K562 (cell line): ENCODE measurements at places on chromosomes 13 and 19. TPM values are rescaled to one million over a fixed set of nuclear protein-coding genes. Genes with fewer than 3 reads are reported as not detected.

GRCh38 chr19:2500841-2501261, 24.9 kb downstream of the GADD45B start:
- H3K36me3 ChIP-seq, result no peaks in the 10 kb centered on the region
- peaks cover 4% of the 10 kb centered on the region; the same call in 1 of the 3 replicates for H3K4me1 ChIP-seq
- H3K27me3 ChIP-seq, result peaks cover 10% of the 10 kb centered on the region
- no peak overlapping the region for H3K4me3 ChIP-seq
- H3K27ac ChIP-seq, result no peak overlapping the region
- no peak for DNase-seq

DNA sequence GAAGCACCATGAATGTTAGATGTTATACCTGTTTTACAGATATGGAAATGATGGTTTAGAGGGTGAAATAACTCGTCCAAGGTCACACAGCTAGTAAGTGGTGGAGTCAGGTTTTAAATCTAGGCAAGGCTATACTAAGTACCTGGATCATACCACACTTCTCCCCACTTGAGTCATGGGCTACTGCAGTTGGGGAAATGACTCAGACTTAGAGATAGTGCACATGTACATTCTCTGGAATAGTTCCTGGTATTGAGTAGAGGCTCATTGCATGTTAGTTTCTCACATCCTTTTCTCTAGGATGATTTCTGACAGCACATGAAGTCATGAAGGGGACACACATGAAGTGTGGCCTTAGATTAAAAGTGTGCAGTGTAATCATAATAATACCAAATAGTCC, 76.2 kb upstream of the TNFSF11 start:
- DNase-seq, result no peak
- no peak overlapping the region for H3K4me3 ChIP-seq
- no peaks in the 10 kb centered on the region for H3K27me3 ChIP-seq
- H3K36me3 ChIP-seq, result no peaks in the 10 kb centered on the region

DNA sequence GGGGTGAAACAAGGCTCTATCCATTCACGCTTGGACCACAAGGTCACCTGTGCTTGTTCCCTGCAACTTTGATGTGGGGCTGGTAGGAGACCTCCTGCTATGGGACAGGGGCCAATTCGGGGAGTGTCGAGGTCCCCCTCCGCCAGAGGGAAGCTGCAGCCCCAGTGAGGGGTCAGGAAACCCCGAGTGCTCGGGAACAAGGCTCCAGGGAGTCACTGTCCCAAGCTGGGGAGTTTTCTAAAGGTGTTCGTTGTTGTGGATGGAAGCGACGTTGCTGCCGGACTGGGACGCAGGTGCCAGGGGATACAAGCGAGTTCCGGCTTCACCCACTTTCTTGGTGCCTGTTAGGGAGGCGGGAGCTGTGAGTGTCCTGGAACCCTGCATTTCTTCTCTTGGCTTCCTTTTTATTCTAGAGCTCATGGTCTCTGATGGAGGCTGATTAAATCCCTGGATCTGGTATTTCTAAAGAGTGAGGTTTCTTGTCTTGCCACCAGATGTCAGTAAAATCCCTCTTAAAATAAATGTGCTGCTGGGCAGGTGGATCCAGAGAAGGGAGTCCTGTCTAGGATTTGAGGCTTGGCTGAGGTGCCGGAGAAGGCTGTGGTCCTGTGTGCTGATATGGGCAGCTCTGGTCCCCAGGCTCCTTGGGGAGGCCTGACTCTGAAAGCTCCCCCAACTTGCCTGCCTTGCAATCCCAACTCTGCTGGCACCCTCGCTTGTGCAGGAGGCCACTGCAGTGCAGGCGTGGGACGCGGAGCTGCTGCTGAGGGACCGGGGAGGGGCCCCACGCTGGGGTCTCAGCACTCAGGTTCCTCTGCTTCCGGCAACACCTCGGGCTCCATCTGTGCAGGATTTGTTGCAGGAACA, 153.9 kb downstream of the TEX29 start:
- no peak overlapping the region for H3K4me3 ChIP-seq
- no peaks in the 10 kb centered on the region for H3K4me1 ChIP-seq

- DNase-seq, result no peak
- no peaks in the 10 kb centered on the region for H3K36me3 ChIP-seq
- H3K27me3 ChIP-seq, result no peaks in the 10 kb centered on the region
- no peaks in the 10 kb centered on the region; the same call in 1 of the 2 replicates for H3K4me1 ChIP-seq
- H3K27ac ChIP-seq, result no peak overlapping the region
- no peak overlapping the region for H3K4me3 ChIP-seq
These were observed 15.1 kb downstream of the GARRE1 start for GRCh38 chr19:34269489-34269888.

GRCh38 chr13:24232474-24232873, 72.0 kb downstream of the SPATA13 start:
- no peak overlapping the region for H3K27ac ChIP-seq
- no peaks in the 10 kb centered on the region for H3K36me3 ChIP-seq
- H3K4me3 ChIP-seq, result no peak overlapping the region
- no peaks in the 10 kb centered on the region for H3K27me3 ChIP-seq
- no peak for DNase-seq
- H3K4me1 ChIP-seq, result no peaks in the 10 kb centered on the region

DNA sequence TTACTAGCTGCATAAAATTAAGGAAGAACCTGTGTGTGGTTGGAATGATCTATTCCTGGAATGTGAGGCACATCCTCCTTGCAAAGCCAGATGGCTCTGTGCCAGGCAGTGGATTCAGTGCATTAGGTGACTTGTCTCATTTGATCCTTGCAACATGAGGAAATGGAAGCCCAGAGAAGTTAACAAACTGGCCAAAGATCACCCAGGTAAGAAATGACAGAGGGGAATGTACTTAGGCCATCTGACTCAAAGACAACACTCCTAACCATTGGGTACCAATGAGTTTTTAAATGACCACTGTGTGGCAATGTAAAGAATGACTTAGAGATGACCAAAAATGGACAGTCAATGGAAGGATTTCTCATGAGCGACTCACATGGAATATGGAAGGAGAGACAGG, 114.2 kb upstream of the RXFP2 start:
- H3K27ac ChIP-seq, result no peak overlapping the region
- no peaks in the 10 kb centered on the region for H3K27me3 ChIP-seq
- no peaks in the 10 kb centered on the region for H3K36me3 ChIP-seq
- H3K4me1 ChIP-seq, result no peaks in the 10 kb centered on the region
- DNase-seq, result no peak

- no peak overlapping the region for H3K4me3 ChIP-seq
- no peaks in the 10 kb centered on the region for H3K36me3 ChIP-seq
- no peak overlapping the region for H3K27ac ChIP-seq
- no peaks in the 10 kb centered on the region for H3K4me1 ChIP-seq
- H3K27me3 ChIP-seq, result no peaks in the 10 kb centered on the region
These were observed 288.6 kb upstream of the PCDH9 start for GRCh38 chr13:67518785-67519184.

GRCh38 chr19:30391554-30392551, 19.7 kb downstream of the ZNF536 start:
- DNase-seq, result no peak
- no peak overlapping the region for H3K4me3 ChIP-seq
- no peak overlapping the region for H3K27ac ChIP-seq
- no peaks in the 10 kb centered on the region for H3K36me3 ChIP-seq

- no peaks in the 10 kb centered on the region for H3K27me3 ChIP-seq
- peaks cover 34% of the 10 kb centered on the region for H3K4me1 ChIP-seq
- peak; percentile 88 for DNase-seq
These were observed 674 bp downstream of the BRD4 start for GRCh38 chr19:15331419-15332310.

DNA sequence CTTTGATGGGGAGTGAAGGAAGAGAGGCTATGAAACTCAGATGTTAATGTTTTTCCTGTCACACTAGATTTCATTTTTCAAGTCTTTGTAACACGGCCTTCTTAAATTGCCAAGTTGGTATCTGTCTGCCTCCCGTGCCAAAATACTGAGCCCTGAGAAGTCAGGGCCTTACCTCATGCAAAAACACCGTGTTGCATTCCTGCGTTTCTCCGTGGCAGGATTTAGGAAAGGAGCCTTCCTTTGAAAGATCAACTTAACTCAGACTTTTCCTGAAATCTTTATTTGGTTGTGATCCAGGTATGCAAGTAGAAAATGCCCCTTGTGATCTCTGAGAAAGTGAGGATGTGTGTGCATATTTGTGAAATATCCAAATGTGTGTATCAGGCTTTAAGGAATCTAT, 1291.0 kb upstream of the SLC10A2 start:
- no peaks in the 10 kb centered on the region for H3K27me3 ChIP-seq
- H3K4me3 ChIP-seq, result no peak overlapping the region
- no peak overlapping the region for H3K27ac ChIP-seq
- H3K36me3 ChIP-seq, result no peaks in the 10 kb centered on the region
- DNase-seq, result no peak
- no peaks in the 10 kb centered on the region for H3K4me1 ChIP-seq

Gene PVR
- total RNA-seq, result 13.3 and 14.5 TPM in 2 replicates

Gene FTL
- 3,376 and 3,459 TPM in 2 replicates for total RNA-seq

Gene RUVBL2
- 335 and 343 TPM in 2 replicates for total RNA-seq

Gene KCTD12
- total RNA-seq, result 0.74 and 0.93 TPM in 2 replicates

Gene ANKRD24
- 0.07 and 0.38 TPM in 2 replicates for total RNA-seq

Gene CCDC70
- total RNA-seq, result not detected in 2 replicates

Gene CLEC17A
- not detected in 2 replicates for total RNA-seq
